Activated CD8-positive, alpha-beta memory T cell treated with anti-CD3 and anti-CD28 coated beads for 1 hour (primary cell): ENCODE measurements at places on chromosomes 4 and X.

DNA sequence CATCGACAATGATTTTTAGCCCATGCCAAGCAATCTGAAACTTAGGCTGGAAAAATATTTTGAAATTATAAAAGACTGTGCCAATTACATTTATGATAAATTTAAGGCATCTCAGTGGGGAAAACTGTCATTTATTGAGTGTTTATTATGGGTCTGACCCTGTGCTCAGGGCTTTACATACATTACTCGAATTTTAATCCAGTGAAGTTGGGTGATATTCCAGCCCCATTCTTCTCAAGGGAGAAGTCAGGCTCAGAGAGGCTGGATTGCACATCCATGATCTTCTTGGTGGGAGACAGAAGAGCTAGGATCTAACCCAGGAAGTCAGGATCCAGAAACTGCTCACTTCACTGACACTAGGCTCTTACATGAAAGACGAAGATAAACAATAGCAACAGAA is 260.8 kb downstream of the QDPR start:
- DNase-seq: no peak

GRCh38 chr4:187887906-187888305 is 107.7 kb upstream of the ZFP42 start:
- no peak for DNase-seq

- DNase-seq: no peak
Observed at GRCh38 chr4:142811034-142811433, 35.1 kb downstream of the INPP4B start.

GRCh38 chrX:18994713-18995112 is 10.8 kb upstream of the PHKA2 start:
- DNase-seq: no peak

DNA sequence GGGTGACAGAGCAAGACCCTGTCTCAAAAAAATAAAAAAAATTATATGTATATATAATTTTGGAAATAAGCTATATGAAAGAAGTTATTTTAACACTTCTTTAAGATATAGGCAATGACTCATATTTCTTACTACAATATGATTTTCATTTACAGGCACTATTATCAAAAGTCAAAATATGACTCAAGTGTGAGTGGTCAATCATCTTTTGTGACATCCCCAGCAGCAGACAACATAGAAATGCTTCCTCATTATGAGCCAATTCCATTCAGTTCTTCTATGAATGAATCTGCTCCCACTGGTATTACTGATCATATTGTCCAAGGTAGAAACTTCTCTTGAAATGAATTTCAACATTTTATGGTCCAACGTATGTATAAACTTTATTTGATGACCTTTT is 20.8 kb downstream of the OCIAD1 start:
- no peak for DNase-seq
